ENCODE measurements at places on chromosomes 16 and 17.
A peak's percentile ranks its signal among the peaks of the same experiment; 100 is the strongest.

- no peak for DNase-seq
Observed at GRCh38 chr17:17548044-17548443, 43.5 kb downstream of the PEMT start.

DNA sequence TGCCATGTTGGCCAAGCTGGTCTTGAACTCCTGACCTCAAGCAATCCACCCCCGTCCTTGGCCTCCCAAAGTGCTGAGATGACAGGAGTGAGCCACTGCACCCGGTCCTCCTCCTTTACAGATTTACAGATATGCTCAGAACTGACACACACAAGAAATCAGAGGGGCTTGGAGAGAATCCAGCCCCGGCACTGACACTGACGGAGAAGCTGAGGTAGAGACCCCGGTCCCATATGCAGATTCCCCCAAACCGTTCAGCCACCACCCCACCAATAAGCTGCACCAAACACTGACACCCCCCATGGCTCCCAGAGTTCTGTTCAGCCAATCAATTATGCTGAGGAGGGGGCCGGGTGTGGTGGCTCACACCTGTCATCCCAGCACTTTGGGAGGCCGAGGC lies 141.1 kb upstream of the RPH3AL start:
- no peak for DNase-seq

- no peak for DNase-seq
Observed at GRCh38 chr17:27420211-27420950, 35.9 kb upstream of the KSR1 start.

DNA sequence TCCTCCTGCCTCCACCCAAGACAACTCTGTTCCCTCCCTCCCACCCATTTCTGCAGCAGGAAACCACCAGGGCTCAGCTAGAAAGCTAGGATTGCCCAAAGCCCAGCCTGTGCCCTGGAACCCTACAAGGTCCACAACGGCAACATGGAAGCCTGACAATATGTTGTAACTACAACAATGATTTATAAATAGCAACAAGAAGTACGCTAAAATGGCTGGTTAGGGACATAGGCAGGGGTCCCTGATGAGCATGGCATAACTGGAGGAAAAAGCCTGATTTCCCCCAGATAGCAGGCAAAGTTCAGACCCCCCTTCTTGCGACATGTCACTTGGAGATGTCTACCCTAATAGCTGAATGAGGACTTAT lies 6.6 kb downstream of the ST3GAL2 start:
- DNase-seq, result no peak

DNA sequence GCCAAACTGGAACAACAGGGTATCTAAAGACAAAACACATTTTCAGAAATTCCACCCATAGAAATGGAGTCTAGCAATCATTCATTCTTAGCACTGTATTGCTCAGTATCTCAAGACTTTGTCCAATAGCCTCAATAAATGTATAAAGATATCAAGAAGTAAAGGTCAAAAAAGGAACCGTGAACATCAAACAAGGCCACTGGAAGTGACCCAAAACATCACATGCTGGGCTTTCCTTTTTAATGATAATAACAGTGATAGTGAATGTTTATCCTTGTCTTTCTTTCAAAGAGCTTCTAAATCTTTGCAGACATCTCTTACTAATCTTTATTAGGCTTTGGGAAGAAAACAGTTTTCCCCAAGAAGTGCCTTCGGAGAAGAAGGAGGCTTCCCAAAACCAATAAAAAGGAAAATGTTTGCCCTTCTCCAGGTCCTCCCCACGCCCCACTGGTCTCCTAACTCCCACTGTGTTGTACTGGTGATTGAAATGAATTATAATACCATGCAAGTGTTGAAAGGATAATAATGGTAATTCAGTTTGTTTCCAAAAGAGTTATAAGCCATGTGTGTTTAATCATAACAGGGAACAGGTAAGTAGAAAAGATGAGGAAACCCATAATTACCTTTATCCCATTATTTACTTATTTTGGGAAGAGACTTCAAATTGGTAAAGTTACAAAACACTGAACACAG lies 18.6 kb downstream of the RNF43 start:
- no peak for DNase-seq

- DNase-seq, result no peak
Observed at GRCh38 chr17:81128774-81129173, 36.5 kb upstream of the PVALEF start.

GRCh38 chr16:19708296-19709205 lies 9.5 kb downstream of the KNOP1 start:
- no peak for DNase-seq

DNA sequence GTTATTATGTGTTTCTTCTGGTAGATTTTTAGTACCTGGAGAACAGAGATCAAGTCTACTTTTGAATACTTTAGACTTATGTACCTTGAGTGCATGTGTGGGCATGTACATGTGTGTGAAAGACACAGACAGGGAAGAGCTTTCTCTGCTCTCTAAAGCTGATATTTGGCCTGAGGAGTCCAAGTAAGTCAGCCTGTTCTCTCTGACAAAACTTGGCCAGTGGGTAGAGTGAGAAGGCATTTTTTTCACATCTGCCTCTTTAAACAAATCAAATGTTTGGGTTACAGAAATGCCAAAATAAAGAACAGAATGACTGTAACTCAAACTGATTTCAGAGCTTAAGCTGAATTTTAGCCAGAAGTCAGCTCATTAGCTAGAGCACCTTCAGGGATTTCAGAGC lies 309.7 kb upstream of the DYNLRB2 start:
- no peak for DNase-seq

- DNase-seq, result no peak
Observed at GRCh38 chr16:57588831-57589230, 39.6 kb upstream of the ADGRG1 start.

- no peak for DNase-seq
Observed at GRCh38 chr17:787641-788221, 5.6 kb downstream of the MRM3 start.

- no peak for DNase-seq
Observed at GRCh38 chr16:67822511-67822910, 15.8 kb downstream of the TSNAXIP1 start.

DNA sequence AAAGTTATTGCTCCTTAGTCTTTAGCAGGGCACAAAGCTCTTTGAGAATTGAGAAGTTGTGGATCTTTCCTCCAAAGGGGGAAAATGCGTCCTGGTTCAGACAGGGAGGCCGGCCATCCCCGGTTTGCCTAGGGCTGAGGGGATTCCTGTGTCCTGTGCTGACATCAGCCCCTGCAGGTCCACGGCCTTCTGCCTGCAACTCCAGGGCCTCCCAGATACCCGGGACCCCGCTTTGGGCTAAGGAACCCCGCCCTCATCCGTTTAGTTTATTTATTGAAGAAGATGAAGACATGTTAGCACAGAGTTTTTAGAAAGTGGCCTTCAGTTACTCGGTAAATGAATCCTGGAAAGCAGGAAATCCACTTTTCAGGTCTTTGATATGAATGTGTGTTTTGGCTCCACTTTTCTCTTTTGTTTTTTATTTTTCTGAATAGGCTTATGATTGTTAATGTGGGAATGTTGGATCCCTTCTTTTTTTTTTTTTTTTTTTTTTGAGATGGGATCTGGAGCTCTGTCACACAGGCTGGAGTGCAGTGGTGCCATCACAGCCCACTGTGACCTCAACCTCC lies 65.6 kb downstream of the CRISPLD2 start:
- DNase-seq, result no peak

DNA sequence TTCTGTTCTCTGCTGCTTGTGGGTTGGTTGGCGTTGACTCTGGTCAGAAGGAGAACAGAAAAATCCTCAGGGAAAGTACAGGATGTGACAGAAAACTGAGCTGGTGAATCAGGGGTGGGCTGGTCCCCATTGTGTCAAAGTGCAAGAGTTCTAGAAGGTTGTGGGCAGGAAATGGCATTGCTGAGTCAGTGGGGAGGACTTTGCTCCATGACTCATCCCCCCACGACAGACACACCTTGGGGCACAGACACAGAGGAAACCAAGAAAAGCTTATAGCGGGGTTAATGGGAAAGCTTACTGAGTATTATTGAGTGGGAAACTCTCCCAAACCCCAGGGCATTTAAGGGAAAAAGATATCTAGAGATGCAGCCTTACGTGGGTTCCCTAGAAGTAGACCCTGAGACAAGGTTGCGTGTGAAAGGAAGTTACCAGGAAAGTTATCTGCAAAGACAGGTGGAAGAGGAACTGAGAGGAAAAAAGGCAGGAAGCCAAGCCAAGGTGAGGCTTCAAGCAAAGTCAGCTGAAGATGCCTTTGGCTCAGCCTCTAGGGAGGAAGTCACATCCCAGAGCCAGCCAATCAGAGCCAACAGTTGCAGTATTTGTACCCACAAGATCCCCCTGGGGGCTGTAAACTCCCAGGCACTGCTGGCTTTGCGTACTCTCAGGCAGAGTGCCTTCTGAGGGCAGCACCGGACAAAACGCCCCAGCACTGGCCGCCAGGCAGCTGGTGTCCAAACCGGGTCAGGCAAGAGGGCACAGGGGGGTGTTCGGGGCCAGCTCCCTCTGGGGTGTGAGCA lies 86.4 kb downstream of the FOXL1 start:
- DNase-seq, result peak; percentile 22

GRCh38 chr17:37770631-37771518 lies 26.0 kb upstream of the HNF1B start:
- peak; percentile 7 for DNase-seq

DNA sequence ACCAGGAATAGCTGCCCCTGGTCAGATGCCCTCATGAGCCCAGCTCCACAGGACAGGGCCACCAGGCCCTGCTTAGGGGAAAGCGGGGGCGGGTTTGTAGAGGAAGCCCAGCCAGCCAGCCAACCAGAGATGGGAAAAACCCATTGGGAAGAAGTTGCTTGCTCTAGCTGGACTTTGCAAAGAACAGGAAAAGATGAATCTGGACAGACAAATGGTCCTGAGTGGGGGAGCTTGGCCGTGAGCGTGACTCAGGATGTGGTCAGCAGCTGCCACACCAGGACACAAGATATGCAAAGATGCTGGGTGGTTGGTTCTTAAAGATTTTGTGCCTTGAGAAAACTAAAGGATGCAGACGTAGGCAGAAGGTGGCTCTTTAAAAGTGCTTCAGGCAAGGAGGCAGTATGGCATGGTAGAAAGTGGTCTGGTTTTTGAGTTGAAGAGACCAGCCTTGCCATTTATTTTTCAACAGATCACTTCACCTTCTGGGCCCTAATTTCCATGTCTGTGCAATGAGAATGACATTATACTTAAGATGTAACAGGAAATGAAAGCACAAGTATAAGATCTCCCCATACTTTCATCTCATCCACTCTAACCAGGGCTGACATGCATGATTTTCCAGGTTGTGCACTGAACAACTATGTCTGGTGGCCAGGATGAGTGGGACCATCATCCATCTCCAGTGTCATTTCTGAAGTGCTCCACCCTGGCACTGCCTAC lies 27.8 kb upstream of the HEATR6 start:
- DNase-seq, result no peak

DNA sequence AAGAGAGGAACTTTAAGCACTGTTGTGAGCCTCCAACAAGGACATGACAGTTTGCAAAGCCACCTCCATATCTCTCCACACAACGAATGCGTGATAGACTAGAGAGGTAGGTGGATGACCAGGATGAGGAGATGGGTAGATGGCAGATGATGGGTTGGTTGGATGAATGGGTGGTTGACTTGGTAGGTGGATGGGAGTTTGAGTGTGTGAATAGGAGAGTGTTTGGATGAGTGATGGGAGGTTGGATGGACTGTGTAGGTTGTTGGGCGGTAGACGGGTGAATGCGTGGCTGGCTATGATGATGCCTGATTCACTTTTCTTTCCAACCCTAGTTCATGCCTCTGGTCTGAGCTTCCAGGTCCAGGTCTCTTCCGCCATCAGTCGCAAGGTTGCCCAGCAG lies 4.1 kb downstream of the CDH16 start:
- DNase-seq, result no peak

DNA sequence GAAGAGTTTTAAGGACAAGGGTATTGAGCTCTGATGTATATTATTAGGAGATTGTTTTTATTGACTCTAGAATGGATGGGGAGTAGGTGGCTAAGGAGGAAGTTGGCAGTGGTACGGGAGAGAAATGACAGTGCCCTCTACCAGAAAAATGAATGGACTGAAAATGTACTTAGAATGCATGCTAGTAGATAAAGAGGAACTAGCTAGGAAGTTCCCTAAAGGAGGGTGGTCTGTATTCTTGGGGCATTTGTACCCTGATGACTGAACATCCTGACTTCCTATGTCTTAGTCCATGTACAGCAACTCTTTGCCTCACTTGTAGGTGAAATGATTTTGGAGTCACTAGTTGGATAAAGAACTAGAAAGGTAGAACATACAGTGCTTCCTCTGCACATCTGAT lies 581.5 kb upstream of the RBFOX1 start:
- DNase-seq, result no peak

DNA sequence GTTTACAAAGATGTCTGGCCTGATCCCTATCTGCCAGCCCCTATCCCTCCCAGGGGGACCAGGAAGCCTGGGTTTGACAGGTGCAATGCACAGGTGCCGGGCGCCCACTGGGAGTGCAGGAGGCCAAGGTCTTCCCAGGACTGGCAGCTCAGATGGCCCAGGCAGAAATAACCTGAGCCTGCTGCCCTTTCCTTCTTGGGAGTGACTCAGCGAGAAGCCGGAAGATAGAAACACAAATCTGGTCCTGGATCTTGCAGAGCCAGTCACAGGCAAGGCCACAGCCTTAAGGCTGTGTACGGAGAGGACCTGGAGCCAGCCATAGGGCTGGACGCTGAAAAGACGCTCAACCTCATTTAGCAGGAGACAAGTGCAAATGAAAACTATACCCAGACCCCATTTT lies 27.7 kb downstream of the GPR142 start:
- no peak for DNase-seq

DNA sequence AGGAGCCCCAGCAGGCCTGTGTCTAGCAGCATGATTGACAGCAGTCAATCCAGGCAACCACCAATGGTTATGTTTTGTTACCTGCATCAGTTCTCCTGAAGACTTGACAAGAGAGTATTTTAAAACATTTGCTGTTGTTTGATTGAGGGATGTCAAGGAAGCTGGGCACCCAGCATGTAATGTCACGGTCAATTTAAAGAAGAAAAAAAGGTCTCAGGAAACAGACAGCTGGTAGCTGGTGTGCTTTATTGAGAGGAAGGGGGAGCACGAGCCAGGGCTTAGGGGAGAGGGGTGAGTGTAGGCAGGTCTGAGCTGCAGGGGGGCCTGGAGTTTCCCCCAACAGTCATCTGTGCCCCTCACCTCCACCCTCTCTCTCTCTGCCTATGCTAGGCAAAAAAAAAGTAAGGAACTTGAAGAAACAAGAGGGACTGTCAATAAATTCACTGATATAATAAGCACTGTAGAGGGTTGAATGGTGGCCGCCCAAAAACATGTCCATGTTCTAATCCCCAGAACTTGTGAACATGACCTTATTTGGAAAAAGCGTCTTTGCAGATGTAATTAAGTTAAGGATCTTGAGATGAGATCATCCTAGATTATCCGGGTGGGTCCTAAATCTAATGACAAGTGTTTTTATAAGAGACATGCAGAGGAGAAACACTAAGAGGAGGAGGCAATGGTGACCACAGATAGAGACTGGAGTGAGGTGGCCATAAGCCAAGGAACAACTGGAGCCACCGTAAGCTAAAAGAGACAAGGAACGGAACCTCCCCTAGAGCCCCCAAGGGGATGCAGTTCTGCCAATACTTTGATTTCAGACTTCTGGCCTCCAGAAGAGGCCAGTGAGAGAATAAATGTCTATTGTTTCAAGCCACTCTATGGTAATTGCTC lies 14.5 kb downstream of the TSPOAP1 start:
- DNase-seq, result no peak

GRCh38 chr17:69733171-69734012 lies 318.9 kb downstream of the MAP2K6 start:
- DNase-seq, result no peak

- DNase-seq, result no peak
Observed at GRCh38 chr16:56483394-56483793, 32.0 kb downstream of the OGFOD1 start.
